ENCODE measurements at places on chromosomes 16 and 17.

- no peak for DNase-seq
These were observed 4.8 kb upstream of the AARSD1 start for GRCh38 chr17:42969001-42969581.

GRCh38 chr16:3832668-3833067 is 47.8 kb downstream of the CREBBP start:
- DNase-seq = no peak

GRCh38 chr17:50183421-50183994 is 17.7 kb downstream of the SGCA start:
- DNase-seq = no peak

DNA sequence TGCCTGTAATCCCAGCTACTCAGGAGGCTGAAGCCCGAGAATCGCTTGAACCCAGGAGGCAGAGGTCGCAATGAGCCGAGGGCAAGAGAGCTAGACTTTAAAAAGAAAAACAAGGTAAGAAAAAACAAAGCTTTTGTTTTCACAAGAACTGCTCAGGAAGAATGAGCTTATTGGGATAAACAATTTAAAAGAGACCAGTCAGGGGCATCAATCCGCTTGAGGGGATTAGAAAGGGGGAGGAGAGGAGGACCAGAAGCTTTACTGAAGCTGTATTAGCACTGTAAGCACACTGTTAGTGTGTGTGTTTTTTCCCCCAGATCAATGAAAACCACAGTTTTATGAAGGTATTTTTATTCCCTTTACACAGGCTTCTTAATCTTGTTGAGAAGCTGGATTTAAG is 8.8 kb downstream of the TMEM170A start:
- no peak for DNase-seq

DNA sequence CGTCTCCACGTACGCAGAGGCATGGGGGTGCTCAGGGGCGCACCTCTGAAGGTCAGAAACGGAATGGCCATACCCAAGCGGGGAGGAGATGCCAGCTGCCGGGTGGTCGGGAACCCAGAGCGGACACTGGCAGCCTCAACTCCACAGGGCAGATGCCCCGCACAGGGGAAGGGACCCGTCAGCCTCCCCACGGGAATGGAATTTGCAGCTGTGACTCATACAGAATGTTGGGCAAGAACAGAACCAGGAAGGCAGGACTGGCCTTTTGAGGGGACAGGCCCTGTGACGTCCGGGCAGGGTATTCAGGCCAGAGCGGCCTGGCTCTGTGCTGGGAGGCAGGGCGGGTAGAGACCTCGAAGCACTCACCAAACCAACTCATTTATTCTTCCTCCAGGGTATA is 7.5 kb downstream of the TK1 start:
- no peak for DNase-seq

DNA sequence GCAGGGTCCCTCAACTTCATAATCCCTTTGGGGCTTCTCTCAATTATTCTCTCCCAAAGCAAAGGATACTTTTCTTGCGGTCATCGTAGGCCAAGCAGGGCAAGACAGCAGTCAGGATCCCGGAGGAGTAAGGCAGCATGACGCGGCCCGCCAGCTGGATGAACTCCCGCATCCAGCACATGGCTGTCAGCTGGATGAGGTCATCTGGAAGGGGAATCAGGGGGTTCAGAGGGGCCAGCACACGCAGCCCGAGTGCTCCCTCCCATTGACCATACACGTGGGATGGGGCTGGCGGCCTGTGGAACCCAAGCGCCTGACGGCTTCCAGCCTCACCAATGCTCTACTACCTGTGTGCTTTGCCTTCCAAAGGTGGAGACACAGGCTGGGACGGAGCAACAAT is 19.2 kb downstream of the VAC14 start:
- DNase-seq = no peak

- no peak for DNase-seq
These were observed 58.1 kb downstream of the CYB5B start for GRCh38 chr16:69482410-69482991.

- peak; percentile 94 for DNase-seq
These were observed at the start of gene METTL23 for GRCh38 chr17:76726776-76727718. METTL23 (plus strand) TSS chr17:76726839; CDS start chr17:76729711, 2,872 bp downstream.

DNA sequence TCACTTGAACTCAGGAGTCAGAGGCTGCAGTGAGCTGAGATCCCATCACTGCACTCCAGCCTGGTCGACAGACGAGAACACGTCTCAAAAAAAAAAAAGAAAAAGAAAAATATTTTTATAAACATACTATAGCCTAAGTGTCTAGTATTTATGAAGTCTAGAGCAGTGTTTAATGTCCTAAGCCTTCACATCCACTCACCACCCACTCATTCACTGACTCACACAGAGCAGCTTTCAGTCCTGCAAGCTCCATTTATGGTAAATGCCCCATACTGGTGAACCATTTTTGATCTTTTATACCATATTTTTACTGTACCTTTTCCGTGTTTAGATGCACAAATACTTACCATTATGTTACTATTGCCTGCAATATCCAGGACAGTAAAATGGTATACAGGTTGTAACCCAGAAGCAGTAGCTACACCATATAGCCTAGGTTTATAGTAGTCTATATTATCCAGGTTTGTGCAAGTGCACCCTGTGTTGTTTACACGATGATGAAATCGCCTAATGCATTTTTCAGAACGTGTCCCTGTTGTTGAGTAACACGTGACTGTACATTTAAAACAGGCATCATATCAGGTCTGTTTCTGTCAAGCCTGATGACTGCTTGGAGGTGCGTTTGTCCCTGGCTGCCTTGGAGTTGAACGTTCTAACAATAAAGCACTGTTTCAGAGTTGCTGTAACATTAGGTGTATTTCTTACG is 10.1 kb downstream of the NUDT7 start:
- DNase-seq = no peak

DNA sequence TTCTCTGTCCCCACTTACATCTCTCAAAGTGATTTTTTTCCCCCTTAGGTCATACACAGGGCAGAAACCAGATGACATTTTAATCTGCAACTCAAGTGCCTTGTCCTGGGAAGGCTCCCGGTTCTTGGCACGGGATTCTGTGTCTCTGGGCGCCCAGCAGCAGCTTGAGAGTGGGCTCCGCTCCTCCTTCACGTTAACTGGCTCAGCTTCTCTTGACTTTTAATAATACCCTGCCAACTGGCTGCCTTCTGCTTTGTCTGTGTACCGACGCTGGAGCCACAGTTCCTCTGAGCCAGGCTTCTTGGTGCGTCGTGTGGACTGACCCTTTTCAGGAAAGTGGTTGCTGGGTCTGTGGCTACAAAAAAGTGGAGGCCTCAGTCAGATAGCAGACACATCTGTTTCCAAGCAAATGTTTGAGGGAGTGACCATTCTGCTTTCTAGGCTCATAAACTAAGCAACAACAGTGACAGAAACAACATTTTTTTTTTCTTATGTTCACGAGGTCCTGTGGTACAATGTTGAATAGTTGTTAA is 64.9 kb downstream of the IRF8 start:
- DNase-seq = no peak

DNA sequence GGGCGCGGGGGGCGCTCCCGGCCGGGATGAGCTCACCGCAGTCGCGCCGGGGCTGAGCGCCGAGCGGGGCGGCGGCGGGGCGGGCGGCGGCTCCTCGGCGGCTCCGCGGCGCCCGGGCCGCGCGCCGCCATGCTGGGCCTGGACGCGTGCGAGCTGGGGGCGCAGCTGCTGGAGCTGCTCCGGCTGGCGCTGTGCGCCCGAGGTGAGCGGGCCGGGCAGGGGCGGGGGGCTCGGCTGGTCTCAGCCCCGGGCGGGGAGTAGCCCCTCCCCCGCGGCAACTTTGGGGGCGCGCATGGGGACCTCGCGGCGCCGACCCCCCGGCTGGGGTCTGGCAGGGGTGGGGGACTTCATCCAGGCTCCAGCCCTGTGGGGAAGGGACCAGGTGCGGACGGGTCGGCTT is at the start of gene ARHGDIG:
ARHGDIG (plus strand) TSS at position 40 of the 400 bp plus-strand sequence; CDS start at position 130, 90 bp downstream.
- DNase-seq = peak; percentile 17

DNA sequence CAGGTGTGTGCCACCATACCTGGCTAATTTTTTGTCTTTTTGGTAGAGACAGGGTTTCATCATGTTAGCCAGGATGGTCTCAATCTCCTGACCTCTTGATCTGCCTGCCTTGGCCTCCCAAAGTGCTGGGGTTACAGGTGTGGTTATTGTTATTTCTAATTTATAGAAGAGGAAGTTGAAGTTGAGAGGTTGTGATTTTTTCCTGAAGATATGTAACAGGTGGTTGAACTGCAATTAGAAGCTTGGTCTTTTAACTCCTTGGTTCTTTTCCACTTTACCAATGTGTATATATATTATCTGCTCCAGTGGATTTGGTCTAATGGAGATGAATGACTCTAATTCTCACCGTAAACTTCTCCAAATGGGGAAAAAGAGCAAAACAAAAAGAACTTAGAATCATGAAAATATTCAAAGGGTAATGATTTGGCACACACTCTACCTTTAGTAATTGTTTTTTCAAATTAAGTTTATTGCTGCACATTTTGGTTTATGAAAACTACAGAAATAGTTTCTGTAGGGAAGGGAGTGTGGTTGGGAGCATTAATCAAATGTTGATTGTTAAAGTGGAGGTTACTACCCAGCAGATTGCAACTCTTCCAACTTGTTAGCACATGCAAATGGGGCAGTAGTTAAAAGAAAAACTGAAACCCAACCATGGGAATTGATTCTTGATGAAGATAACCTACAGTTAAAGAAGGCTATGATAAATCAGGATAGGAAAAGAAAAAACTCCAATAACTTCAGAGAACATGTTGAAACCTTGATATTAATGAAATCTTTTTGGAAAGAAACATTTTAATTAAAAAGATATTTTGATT is 1.8 kb upstream of the KRT10 start:
- DNase-seq = no peak

DNA sequence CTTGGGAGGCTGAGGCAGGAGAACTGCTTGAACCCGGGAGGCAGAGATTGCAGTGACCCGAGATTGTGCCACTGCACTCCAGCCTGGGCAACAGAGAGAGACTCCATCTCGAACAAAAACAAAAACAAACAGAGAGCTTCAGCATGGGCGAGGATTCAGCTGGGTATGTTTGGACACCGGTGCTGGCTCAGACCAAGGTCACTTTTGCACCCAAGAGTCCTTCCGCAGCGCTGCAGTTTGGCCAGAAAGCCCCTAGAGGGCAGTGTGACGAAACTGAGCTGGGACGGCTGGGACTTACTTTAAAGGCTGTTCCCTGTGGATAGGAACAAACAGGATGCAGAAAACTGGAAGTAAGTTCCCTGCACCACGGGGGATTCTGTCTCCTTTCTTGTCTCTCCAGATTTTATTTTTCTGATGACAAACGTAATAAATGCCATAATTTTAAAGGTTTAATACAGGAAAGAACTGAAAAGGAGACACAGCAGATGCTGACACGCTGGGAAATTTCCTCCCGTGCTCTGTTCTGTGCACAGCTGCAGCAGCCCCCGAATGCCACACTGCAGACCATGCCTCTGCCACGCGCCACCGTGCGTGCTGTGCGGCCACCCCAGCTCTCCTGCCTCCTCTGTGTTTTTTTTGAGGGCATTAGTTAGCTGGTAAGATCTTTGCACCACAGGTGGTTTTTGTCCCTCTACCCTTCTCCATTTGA is 25.2 kb upstream of the USP36 start:
- DNase-seq = peak; percentile 50

DNA sequence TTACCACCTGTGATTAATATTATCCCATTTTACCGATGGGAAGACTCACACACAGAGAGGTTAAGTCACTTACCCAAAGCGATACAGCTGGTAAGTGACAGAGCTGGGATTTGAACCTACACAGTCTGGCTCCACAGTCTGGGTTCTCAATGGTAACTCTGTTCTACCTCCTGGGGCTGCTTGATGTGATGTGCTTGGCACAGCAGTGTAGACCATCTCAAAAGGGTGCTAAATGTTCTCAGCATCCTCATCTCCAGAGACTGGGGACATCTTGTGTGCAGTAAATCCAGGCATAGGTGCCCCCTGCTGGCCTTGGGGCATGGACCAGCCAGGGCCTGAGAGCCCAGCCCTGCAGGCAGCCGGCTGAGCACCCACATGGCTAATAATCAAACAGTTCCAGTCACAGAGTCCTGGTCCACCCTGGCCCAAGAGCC is 15.4 kb upstream of the KATNB1 start:
- DNase-seq = peak; percentile 43

DNA sequence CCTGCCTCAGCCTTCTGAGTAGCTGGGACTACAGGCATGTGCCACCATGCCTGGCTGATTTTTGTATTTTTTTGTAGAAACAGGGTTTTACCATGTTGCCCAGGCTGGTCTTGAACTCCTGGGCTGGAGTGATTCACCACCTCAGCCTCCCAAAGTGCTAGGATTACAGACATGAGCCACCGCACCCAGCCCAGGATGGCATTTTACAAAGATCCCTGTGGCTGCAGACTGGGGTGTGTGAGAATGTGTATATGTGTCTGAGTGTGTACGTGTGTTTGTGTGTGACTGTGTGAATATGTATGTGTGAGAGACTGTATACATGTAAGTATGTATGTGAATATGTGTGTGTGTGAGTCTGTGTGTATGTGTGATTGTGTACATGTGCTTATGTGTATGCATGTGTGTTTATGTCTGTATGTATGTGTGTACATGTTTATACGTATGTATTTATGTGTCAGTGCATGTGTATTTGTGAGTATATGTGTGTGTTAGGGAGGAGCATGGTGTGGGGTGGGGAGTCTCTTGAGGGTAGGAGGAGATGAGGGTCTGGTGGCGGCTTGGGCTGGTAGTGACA is 17.0 kb downstream of the RPTOR start:
- DNase-seq = no peak

DNA sequence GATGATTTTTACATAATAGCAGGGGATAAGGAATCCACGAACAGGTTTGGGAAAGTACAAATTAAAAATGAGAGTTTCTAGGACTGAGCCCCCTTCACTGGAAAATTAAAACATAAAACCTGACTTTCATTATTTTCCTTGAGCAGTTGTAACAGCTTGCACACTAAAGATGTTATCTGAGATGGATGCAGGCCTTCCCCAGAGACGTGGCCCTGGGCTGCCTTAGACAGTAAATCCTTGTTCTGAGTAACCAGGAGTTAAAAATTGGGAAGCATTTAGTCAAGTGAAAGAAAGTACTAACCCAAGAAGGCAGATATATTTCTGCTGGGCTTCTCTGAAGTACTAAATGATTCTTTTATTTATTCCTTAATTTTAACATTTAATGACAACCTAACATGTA is 432.2 kb upstream of the KIF2B start:
- DNase-seq = no peak

GRCh38 chr17:35788477-35789368 is 6.7 kb downstream of the MMP28 start:
- DNase-seq = no peak
